ENCODE measurements at places on chromosomes 3 and 15. TPM values are rescaled to one million over a fixed set of nuclear protein-coding genes. Genes with fewer than 3 reads are reported as not detected.

DNA sequence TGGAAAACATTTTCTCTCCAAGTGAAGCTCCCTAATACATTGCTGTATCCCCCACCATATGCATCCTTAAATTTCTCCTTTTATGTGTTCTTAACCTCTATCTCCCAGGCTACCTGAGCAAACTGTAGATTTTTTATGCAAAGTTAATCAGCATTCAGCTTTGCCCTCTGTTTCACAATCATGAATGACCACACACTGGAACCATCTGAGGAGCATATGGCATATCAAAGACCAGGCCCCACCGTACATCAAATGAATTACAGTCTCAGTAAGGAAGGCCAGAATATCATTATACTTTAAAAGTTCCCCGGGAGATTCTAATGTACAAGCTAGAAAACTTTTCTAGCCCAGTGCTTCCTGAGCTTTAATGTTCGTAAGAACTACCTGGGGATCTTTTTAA lies 115.5 kb upstream of the NECTIN3 start:
- no peak for DNase-seq

DNA sequence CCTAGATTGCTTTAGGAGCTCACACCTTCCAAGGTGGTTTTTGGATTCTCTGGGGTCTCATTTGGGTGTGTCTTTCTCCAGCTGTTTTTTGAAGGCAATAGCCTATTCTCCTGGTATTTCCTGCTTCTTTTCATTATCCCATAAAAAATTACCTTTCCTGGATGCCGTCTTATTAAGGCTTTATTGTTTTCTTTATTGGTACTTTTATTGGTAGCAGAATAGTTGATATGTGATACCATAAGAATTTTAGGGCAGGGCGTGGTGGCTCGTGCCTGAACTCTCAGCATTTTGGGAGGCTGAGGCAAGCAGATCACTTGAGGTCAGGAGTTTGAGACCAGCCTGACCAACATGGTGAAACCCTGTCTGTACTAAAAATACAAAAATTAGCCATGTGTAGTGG lies 18.3 kb upstream of the MEF2A start:
- DNase-seq: no peak

Gene TMOD2
- 6.8 TPM for total RNA-seq

- DNase-seq: no peak
Observed at GRCh38 chr3:5264093-5264600, 76.6 kb downstream of the EDEM1 start.

Gene USP19
- 86.2 TPM for total RNA-seq
